ENCODE measurements at places on chromosomes 5 and 9. TPM values are rescaled to one million over a fixed set of nuclear protein-coding genes. Genes with fewer than 3 reads are reported as not detected.

The HTR1A gene
- total RNA-seq = not detected

The RASA1 gene
- total RNA-seq = 37.7 TPM

GRCh38 chr5:43236653-43237355 lies 44.8 kb downstream of the NIM1K start:
- DNase-seq = no peak

GRCh38 chr9:22238809-22239684 lies 207.6 kb upstream of the DMRTA1 start:
- no peak for DNase-seq
